ENCODE measurements at places on chromosomes 4 and X.
A peak's percentile ranks its signal among the peaks of the same experiment; 100 is the strongest.

GRCh38 chrX:119669424-119670037 is 23.4 kb downstream of the SEPTIN6 start:
- no peak for DNase-seq

GRCh38 chrX:150936556-150936955 is 38.1 kb upstream of the CD99L2 start:
- DNase-seq: no peak

DNA sequence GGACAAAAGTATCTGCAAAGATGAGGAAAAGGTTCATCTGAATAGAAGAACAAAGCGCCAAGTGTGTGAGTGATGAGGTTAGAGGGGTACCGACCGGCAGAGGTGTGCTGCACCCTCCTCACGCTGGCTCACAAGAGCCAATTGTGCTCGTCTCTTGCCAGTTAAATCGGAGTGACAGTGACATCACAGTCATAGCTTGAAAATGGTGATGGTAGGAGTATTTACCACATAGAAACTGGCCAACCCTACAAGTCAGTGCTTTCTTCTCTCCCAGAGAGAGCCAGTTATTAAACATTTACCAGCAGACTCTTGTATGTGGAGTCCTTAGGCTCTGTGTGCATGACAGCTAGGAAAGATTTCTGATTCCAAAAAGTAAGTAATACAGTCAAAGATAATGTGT is 32.4 kb downstream of the CLDN22 start:
- no peak for DNase-seq

DNA sequence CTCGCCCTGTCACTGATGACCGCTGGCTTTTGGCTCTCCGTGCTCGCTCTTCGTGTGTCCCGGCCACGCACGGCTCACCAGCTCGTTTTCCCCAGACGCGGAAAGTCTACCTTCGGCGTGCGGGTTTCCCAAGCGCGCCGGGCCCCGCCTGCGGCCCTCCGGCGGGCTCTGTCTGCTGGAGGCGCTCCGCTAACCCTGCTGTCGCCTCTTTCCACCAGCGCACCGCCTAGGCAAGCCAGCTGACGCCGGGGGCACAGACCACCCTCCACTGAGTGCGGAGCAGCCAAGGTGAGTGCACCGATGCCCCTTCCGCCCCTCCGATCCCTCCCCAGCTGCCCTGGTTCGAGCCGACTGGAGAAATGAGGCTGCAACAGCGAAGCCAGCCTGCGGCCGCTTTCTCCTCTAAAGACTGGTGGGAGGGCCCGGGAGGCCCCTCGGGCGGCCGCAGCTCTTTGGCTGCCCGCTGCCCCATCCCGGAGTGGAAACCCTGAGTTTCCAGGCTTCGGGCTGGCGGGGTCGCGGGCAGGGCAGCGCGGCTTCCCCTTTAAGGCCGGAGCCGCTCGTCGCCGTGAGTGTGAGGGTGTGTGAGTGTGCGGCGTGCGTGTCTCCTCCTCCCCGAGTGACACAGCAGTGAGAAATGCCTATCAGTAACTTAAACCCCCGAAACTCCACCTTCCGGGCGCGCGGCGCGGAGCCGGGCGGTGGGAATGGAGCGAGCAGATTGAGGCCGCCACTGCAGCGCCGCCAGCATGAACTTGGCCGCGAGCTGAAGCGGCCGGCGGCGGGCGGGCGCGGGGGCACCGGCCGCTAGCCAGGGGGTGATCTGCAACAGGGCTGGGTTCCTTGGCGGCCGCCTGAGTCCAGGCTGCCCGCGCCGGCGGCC is at the start of gene MAMLD1:
Gene MAMLD1 (plus strand): TSS at position 719 of the 883 bp plus-strand sequence. CDS start 82,200 bp downstream, outside the sequence.
- DNase-seq: peak; percentile 35

DNA sequence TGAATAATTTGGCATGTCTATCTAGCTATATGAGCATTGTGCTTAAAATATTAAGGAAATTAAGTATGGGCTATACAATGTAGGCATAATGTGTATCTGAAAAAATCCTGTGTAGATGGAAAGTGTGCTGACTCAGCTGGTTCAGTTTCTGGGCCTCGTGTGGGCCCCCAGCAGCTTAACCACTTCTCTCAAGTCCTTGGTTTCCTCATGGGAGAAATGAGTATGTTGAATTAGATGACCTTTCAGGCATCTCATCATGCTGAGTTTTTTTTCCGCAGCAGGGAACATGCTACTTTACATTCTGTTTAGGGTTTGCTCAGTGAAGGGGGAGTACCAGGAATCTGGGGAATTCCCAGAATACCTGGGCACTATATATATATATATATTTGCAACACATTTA is 30.5 kb downstream of the RHOH start:
- DNase-seq: no peak

- DNase-seq: no peak
Measured at GRCh38 chrX:131840799-131841495, 182.2 kb upstream of the STK26 start.

GRCh38 chrX:155216940-155217440 is 730 bp downstream of the VBP1 start:
- DNase-seq: no peak

DNA sequence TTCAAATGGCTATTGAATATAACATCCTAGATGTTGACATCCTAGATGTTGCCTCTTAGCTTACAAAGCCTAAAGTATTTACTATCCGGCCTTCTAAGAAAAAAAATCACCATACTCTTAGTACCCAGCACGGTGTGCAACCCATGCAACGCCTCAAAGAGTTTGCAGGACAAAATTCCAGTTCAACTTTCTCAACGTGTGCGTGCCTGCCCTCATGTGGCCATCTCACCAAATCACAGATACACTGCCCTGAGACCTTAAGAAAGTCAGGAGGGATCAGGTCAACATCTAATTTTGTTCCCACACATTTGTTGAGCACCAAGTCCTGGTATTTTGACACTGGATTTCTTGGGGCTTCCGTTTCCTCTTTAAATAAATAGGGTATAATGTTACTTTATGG is 68.3 kb downstream of the CRMP1 start:
- DNase-seq: no peak

DNA sequence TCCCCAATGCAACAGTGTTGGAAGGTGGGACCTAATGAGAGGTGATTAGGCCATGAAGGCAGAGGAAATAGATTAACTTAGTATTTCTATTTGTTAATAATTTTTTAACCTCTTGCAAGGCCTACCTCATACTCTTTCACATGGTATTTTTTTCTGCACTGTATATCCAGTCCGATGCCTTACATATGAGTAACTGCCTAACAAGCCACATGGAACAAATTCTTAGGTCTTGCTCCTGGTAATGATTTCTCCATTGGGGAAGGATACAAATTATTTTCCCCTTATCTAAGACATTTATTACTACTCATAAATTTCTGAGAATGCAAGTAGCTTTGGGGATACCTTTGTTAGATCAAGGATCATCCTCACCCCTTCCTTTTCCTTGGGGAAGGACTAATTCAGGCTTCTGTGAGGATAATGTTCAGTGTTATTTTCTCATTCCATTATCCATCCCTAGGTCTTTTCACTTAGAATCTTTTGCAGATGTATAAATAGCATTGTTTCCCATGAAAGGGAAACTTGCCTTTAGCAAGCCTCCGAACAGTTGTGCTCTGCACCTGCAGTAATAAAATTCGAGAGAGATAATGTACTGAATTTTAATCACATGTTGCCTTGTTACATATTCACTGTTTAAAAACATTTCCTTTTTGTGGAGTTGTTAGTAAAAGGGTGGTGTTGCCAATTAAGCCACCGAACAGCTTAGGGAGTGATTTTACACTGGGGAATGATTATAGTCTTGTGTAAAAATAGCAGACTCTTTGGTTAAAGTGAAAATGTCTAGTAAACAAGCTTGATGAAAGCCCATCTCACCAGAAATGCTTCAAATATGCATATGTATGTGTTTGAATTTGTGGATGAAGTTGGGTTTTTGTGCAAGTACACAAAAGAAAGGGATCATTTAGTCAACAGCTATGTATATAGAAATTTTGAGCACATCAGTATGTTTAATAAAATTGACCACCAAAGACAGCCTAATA is 89.9 kb downstream of the CFAP299 start:
- no peak for DNase-seq

Data from stimulated activated CD4-positive, alpha-beta T cell treated with anti-CD3 and anti-CD28 coated beads, Interleukin-1b, Interleukin-23, amount 100 ng/mL, for 1 hour (primary cell).